ENCODE measurements at places on chromosomes 2 and 18.

GRCh38 chr2:165827921-165828276 lies 33.9 kb upstream of the GALNT3 start:
- DNase-seq, result no peak

DNA sequence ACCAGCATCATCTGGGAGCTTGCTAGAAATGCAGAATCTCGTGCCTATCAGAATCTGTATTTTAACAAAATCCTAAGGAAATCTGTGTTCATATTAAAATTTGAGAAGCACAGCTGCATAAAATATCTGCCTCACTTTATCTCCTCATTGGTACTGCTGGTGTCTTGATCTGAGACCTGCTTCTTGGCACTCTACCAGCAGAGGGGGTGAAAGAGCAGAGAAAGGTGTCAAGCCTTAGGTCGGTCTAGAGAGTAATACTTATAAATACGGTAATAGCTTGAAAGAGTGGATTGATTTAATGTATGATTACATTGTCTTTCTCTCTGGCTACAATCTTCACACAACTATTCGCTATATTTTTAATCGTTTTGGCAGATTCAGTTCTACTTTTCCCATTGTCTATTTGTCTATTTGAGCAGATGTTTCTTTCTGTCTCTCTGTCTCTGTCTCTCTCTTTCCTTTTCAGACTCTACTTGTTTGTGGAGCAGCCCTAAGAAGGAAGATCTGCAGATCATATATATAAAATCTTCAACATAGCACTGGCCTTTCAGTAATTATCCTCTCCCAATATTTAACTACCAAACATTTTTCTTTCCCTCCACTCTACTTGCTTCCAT lies 1.7 kb upstream of the GCG start:
- peak; percentile 64 for DNase-seq

- peak; percentile 16 for DNase-seq
Measured at GRCh38 chr18:78528411-78529258, 451.0 kb upstream of the SALL3 start.

DNA sequence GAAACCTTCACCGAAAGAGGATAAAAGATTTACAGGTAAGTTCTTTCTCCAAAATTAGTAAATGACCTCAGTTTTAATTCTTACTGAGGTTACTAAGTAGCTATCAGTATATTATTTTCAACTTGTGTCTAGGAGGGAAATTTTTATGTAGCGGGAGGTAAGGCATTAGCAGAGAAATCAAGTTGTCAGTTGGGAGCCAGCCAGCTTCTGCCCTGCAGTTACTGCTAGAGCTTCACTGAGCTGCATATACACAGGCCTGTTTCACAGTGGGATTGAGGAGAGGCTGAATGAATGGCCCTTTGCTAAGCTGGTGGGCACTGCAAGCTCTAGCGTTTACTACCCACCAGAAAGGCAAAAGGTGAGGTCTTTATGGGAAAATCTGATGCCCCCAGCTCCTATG lies 105.7 kb downstream of the ACAA2 start:
- DNase-seq, result peak; percentile 49

DNA sequence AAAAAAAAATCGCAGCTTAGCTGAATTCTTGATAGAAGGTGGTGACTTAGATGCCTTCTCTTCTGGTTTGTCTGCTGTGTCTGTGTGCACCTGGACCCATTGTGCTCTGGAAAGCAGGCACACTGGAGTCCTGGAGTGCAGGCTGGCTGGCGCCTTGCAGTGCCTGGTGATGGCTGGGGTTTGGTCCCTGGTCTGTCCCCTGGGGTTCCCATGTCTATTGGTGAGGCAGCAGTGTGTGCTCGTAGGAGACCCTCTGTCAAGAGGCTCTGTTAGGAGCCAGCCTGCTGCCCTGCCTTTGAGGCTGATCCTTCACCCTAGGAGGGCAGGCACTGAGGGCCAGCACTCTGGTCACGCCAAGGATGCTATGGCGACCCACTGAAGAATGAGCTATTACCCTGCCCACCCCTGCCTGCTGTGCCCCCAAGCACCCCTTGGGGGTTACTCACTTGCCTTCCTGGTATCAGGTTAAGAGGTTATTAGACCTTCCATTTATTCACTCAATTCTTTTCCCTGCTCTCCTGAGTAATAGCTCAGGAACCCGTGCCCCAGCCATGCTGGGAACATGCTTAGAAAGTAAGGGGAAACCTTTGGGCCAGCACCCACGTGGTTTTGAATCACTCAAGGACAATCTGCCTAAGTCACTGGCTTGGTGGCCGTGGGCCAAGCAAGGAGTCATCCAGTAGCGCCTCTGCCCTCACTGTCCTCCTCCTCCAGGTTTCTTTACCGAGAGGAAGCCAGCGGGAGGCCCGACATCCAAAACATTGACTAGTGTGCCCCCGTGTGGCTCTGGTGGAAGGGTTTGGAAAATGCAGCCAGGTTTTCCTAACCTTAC lies 284.5 kb downstream of the PRKCE start:
- DNase-seq, result peak; percentile 96

DNA sequence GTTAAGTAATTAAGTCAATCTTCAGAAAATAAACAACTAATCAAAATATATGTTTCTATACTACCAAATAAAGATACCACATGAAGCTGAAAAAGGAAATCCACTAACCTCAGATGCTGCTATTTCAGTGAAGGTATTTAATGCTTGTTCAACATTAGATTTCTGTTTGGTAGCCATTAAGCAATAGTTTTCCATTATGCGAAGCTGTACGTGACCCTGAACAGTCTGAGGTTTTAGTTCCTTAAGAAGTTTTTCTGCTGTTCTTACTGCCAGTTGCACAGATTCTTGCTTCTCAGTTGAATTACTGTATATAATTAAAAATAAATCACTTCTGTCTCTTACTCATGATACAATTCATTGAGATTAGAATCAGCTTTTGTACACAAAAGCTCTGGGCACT lies 65.4 kb downstream of the TTC21B start:
- no peak for DNase-seq

GRCh38 chr2:191061381-191061980 lies 47.5 kb upstream of the STAT1 start:
- no peak for DNase-seq

GRCh38 chr2:86035883-86036668 lies 69.6 kb downstream of the POLR1A start:
- DNase-seq, result peak; percentile 67

DNA sequence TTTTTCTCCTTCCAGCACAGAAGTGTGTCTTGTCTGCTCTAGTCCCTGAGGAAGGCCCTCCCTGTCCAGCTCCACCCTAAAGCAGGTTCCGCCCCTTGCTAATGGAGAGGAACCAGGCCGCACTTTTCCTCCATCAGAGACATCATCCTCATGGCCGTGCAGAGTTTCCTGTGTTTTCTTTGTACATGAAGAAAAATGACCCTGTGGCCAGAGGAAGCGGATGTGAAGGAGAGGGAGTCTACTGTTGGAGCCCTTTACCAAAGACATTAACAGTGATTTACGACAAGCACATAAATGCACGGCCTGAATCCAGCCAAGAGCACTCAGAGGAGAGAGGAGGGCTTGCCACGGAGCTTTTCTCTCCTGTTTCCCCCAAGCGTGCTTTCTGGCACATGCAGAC lies 109.5 kb downstream of the RNF144A start:
- DNase-seq, result no peak

GRCh38 chr2:20682167-20682920 lies 15.4 kb downstream of the GDF7 start:
- no peak for DNase-seq

GRCh38 chr2:26429779-26430578 lies 28.3 kb downstream of the DRC1 start:
- peak; percentile 42 for DNase-seq

- no peak for DNase-seq
Measured at GRCh38 chr2:68799140-68800026, 64.8 kb downstream of the ARHGAP25 start.

- DNase-seq, result no peak
Measured at GRCh38 chr2:86140969-86141392, 34.9 kb downstream of the PTCD3 start.

DNA sequence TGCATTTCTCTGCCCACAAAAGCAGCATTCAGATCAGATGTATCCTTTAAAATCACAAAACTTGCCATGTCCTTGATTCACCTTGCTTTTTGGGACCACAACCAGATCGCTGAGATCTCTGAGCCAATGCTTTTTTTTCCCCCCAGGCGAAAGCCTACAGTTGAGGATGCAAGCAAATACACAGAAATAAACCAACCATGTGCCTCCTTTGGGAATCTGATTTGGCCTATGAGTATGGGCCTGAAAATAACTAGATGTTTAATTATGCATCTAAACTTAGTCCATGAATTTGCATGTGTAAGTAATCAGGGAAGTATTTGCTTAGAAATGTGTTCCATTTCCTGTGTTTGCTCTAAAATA lies 49.7 kb upstream of the CDC42EP3 start:
- DNase-seq, result no peak

GRCh38 chr2:205511221-205511620 lies 171.1 kb upstream of the NRP2 start:
- DNase-seq, result peak; percentile 82

- DNase-seq, result no peak
Measured at GRCh38 chr18:78794071-78794430, 185.6 kb upstream of the SALL3 start.

DNA sequence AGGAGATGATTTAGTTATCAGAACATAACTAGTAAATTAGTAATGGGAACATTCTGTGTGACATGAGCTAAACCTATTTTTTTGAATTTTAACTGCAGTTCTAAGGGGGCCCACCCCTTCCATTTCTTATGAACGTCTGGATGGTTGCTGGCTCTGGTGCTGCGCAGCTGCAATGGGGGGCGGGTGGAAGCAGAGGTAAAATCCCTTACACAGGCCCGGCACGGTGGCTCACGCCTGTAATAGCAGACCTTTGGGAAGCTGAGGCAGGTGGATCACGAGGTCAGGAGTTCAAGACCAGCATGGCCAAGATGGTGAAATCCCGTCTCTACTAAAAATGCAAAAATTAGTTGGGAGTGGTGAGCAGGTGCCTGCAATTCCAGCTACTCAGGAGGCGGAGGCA lies 151.5 kb downstream of the GALR1 start:
- no peak for DNase-seq

- DNase-seq, result no peak
Measured at GRCh38 chr18:44824884-44825283, 144.2 kb downstream of the SETBP1 start.

GRCh38 chr2:19119326-19120001 lies 239.0 kb downstream of the OSR1 start:
- no peak for DNase-seq

DNA sequence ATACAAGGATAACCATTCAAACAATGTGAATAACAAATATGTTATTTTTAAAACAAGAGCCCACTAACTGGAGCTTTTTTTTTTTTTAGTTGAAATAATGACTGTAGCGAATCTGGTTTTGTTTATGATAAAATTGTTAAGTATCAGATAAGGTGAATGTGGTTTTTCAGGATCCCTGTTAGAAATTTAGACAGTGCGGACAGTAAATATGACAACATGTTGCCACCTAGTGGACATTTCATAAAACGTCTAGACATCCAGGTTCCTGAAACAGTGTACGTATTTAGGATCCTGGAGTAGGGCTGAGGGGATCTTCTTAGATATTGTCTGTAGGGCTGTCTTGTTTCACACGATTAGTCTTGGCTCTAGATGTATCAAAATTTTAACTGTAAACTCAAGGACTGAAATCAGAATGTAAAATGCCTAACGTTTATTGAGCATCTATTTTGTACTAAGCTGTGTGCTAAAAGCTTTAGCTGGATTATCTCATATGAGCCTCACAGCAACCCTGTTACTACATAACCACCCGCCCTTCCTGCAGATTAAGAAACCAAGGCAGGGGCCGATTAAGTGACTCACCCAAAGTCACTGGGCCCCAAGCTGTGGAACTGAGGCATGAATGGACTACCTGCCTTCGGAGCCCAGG lies 23.9 kb upstream of the CCDC68 start:
- DNase-seq, result peak; percentile 76

GRCh38 chr2:128413718-128414341 lies 95.2 kb upstream of the HS6ST1 start:
- no peak for DNase-seq

GRCh38 chr2:46331109-46331766 lies 34.0 kb downstream of the EPAS1 start:
- DNase-seq, result peak; percentile 53

- no peak for DNase-seq
Measured at GRCh38 chr2:128631698-128632500, 313.2 kb upstream of the HS6ST1 start.

- DNase-seq, result no peak
Measured at GRCh38 chr2:62302631-62303435, 106.9 kb downstream of the B3GNT2 start.

DNA sequence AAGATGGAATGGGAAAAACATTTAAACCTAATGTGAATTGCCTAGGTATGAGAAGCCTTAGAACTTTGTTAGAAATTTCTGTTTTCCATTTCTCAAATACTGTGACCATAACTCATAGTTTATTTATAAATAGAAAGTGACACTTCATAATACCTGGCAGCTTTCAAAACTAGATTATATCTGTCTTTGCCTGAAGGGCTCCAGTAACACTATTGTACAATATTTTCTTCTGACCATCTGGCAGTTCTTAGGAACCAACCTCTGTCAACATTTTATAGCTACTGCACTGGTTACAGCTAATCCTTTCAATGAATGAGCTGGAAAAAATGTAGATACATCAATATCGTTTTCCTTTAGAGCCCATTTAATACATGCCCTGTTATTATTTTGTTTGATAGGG lies 237.4 kb downstream of the CAMKMT start:
- no peak for DNase-seq

- no peak for DNase-seq
Measured at GRCh38 chr2:170098626-170099312, 79.2 kb upstream of the MYO3B start.

DNA sequence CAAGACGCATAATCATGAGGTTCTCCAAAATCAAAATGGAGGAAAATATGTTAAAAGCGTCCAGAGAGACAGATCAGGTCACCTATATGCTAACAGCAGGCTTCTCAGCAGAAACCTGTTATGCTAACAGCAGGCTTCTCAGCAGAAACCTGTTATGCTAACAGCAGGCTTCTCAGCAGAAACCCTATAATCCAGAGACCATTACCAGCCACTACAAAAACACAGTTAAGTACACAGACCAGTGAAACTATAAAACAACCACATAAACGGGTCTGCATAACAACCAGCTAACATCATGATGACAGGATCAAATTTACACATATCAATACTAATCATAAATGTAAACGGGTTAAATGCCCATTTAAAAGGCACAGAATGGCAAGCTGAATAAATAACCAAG lies 1548.4 kb upstream of the TMEFF2 start:
- no peak for DNase-seq

- peak; percentile 65 for DNase-seq
Measured at GRCh38 chr2:232761301-232761907, 15.0 kb downstream of the KCNJ13 start.

DNA sequence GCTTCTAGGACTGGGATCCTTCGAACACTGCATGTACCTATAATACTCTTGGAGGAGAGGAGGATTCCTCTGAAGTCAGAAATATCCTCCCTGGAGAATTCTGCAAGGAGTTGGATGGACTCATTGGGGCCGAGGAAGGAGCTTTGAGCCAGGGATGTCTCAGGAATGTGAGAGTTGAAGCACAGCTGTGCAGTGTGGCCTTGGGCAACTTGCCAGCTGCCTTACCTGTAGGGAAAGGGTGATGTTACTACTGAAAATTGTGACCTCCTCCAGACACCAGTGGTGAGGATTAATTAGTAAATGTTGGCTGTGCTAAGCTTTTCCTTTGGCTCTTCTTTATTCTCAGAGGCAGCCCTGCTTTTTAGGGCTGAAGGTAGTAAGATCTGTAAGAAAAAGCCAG lies 41.4 kb downstream of the FMNL2 start:
- DNase-seq, result no peak

- DNase-seq, result no peak
Measured at GRCh38 chr2:101858246-101858645, 133.5 kb upstream of the IL1R2 start.

- no peak for DNase-seq
Measured at GRCh38 chr2:3409627-3410170, 30.2 kb downstream of the TRAPPC12 start.

Data from astrocyte of the hippocampus (primary cell).